ENCODE measurements at places on chromosomes 4 and X.

DNA sequence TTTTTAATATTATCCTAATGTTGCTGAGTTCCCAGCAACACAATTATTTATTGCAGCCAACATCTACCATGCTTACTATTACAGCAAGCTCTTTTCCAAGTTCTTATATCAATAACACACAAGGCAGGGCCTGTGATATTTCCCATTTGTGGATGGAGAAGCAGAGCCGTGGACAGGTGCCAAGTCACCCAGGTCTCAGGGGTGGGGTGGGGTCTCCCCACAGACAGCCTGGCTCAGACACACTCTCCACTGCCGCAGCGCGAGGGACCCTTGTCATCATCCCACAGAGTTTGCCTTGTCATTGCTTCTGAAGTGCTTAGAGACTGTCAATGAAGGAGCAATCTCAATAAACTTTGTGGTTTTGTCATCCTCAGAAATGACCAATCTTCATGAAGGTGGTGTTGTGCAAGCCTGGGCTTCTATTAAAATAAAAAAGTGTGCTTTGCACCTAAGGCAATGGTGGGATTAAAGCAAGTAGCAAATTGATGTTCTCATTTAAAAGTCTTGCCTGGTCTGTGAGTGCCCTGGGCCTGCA, 76.1 kb downstream of the SORBS2 start:
- no peak for DNase-seq

- DNase-seq: no peak
Measured at GRCh38 chrX:16678689-16679088, 28.7 kb downstream of the S100G start.

- no peak for DNase-seq
Measured at GRCh38 chr4:26212528-26212927, 108.3 kb upstream of the RBPJ start.

- no peak for DNase-seq
Measured at GRCh38 chrX:125089761-125090445, 229.8 kb upstream of the TEX13C start.

GRCh38 chrX:40543661-40544328, 37.0 kb upstream of the ATP6AP2 start:
- DNase-seq: no peak

GRCh38 chr4:184262901-184263300, 45.2 kb upstream of the ENPP6 start:
- no peak for DNase-seq

GRCh38 chrX:133120406-133120805, 23.5 kb upstream of the USP26 start:
- no peak for DNase-seq

DNA sequence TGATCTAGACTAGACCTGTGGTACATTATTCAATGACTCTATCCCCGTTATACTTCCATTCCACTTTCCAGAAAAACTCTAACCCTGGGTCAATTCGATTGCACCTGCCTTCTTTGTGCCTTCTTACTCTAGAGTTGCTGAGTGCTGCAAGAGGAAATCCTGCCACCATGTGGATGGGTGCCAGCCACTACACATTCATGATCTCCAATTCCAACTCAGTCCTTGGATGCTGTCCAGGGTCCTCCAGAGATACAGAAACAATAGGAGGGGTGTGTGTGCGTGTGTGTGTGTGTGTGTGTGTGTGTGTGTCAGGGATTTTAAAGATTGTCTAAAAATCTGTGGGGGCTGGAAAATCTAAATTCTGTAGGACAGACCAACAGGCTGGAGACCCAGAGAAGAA, 42.9 kb upstream of the INTS6L start:
- peak; percentile 4 for DNase-seq

GRCh38 chr4:69909195-69909594, 21.7 kb upstream of the CSN1S1 start:
- DNase-seq: no peak

DNA sequence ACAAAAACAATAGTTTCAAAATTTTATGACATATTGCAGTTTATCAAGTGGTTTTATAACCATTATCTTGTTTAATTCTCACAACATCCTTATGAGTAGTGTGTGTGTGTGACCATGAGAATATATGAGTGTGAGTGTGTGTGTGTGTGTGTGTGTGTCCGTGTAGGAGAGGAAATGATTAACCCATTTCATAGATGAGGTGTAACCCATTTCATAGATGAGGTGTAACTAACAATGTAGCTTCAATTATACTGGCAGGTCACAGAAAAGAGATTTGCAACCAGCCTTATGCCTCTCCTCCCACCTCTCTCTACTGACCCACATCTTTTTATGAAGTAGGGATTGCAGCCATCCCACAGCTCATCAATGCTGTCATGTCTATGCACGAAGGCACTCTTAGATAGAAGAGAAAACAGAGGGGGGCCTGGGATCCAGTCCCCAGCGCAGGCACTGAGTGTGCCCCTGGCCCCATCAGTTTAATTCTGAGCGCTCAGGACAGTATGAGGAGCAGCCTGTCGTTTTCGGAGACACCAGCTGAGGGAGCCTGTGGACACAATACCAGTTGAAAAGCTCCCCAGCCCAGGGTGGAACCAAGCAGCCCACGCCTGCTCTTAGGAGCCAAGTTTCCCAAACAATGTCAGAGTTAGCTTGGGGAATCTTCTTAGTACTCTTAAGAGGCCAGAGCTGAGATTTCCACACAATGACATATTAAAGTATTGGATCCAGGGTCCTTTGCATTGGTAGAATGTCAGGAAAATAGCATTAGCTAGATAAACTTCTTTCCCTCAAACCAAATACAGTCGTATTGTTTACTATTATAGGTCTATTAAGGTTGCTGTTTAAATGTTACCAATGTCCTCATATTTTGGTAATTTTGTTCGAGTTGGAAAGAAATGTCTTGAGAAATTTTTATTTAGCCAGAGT, 88.6 kb downstream of the PALLD start:
- no peak for DNase-seq

GRCh38 chr4:40827758-40828157, 78.0 kb downstream of the NSUN7 start:
- DNase-seq: no peak

DNA sequence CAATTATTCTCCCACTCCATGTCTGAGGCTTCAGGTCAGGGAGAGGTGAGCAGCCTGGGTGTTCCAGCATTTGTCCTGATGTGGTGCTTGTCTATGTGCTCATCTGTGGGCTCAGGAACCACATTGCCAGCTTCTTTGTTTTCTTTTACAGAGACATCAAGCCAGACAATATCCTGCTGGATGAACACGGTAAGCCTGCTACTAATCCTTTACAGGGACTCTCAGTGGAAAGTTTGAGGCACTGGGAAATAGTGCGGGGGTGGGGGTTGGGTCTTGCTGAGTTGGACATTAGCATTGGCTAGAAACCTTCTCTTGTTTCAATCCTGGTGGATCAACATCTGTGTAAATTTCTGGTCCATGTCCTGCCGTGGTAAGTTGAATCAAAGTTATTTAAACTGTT, 310.3 kb downstream of the EVC2 start:
- DNase-seq: no peak

GRCh38 chr4:40285692-40286091, 49.4 kb upstream of the CHRNA9 start:
- no peak for DNase-seq

GRCh38 chr4:150960818-150961217, 54.3 kb downstream of the LRBA start:
- no peak for DNase-seq

DNA sequence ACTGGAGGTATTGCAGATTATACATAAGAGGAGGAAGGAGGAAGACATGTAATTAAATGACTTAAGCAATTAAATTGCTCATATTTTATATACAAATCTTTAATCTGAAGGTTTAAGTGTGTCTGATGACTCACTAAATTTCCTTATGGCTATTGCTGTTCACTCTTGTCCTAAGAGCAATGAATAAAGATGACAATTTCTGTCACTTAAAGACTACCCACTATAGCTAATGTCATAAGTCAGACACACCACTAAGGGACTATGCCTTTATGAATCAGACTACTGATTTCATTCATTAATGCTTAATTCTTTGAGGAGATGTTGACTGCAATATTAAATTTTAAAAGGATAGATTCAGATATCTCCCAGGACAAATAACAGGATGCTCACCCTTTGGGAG, 1514.7 kb downstream of the PCDH18 start:
- DNase-seq: no peak

DNA sequence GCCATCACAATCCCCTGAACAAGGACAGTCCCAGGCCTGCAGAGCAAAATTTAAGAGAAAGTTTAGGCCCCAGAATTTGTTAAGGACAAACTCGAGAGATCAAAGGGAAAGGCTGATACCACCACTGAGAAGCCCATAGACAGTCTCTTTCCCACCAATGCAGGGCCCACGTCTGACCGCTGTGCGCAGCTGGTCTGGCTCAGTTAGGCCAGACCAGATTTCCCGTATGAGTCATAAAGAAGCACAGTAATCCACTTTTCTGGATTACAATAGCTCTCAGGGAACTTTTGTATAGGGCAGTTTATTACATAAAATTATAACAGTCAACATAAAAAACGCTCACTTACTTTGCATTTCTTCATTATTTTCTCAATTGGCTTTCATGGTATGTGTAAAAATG, 259.5 kb downstream of the RCHY1 start:
- no peak for DNase-seq

DNA sequence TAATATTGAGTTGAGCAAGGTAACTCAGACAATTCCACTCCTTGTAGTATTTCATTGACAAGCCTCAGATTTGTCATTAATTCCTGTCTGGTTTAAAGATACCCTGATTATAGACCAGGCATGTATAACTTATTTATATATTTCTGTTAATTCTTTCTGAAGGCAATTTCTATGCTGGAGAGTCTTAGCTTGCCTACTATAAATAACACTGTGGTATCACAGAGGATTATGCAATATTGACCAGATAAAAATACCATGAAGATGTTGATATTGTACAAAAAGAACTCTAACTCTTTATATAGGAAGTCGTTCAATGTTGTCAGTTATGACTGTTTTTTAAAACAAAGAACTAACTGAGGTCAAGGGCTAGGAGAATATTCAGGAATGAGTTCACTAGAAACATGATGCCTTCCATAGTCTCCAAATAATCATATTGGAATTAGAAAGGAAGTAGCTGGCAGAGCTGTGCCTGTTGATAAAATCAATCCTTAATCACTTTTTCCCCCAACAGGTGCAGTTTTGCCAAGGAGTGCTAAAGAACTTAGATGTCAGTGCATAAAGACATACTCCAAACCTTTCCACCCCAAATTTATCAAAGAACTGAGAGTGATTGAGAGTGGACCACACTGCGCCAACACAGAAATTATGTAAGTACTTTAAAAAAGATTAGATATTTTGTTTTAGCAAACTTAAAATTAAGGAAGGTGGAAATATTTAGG, 821 bp downstream of the CXCL8 start:
- no peak for DNase-seq

DNA sequence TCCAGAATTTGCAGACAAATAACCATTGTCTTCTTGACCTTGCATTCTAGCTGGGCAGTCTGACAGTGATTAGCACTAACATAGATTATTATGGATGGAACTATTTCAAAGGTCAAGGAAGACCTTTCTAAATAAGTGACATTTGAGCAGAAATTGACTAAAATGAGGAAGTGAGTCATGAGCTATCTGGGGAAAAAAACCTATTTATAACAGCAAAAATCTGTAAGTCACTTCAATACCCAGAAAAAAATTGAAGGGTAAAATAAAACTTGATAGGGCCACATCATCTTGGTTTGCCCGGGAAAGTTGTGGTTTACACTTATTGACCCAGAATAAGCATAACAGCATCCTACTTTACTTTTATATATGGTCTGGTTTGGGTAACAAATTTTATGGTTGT, 414.6 kb upstream of the HS3ST1 start:
- no peak for DNase-seq

- no peak for DNase-seq
Measured at GRCh38 chr4:13540446-13541175, 3.7 kb downstream of the NKX3-2 start.

DNA sequence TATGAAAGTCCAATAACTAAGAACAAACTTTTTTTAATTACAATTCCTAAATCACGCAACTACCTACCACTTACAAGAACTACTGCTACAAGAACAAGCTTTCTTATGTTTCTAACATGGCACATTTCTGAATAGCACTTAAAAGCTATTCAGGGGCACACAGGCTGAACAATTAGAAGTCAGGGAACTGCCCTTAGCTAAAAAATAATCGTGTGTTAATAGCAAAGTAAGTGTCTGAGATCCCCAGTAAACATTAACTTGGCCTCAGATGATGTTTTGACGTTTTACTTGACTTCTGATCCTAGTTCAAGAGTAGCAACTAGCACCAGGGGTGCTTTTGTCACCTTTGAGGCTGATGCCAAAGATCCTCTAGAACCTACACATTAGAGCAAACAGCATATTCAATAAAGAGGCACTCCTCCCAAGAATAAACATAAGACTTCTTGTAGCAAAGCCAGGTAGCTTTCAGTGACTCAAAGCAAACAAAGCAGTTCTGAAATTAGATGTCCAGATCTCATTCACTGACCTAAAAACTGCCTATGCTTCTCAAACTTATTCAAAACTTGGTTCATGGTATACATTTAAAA, 16.2 kb downstream of the SPOCK3 start:
- no peak for DNase-seq

- DNase-seq: no peak
Measured at GRCh38 chrX:74371425-74372222, 49.7 kb upstream of the SLC16A2 start.

DNA sequence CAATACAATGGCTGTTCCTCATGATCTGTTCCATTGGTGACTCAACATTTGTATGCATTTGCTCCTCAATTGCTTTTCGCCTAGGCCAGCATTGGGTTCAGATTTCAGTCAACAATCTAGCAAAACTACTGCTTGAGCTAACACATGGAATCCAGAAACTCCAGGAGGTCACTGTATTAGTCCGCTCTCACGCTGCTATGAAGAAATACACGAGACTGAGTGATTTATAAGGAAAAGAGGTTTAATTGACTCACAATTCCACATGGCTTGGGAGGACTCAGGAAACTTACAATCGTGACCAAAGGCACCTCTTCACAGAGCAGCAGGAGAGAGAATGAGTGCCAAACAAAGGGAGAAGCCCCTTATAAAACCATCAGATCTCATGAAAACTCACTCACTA, 67.1 kb downstream of the RXFP1 start:
- no peak for DNase-seq

- no peak for DNase-seq
Measured at GRCh38 chrX:44010626-44011025, 37.4 kb upstream of the NDP start.

DNA sequence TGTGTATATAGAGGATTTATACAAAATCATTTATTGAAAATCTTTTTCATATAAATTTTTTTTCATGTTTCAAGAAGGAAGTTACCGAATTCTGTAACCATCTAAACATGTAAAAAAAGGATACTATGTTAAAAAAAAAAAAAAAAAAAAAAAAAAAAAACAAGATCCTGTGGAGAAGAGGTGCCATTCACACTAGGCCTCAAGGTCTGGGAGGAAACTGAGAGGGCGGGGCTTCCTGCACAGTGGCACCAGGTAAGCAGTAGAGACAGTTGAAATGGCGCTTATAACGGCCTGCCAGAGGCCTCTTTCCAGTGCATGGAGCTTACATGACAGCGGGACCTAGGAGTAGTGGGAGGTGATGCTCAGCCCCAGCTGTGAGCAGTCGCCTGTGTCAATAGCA, 17.5 kb downstream of the TRAPPC2 start:
- DNase-seq: no peak

- DNase-seq: no peak
Measured at GRCh38 chr4:88859191-88859812, 161.7 kb upstream of the NAP1L5 start.

GRCh38 chr4:112403101-112403945, 106.2 kb downstream of the ALPK1 start:
- no peak for DNase-seq

- DNase-seq: peak; percentile 46
Measured at GRCh38 chr4:113446019-113446418, 315.5 kb downstream of the CAMK2D start.

GRCh38 chr4:175951794-175952193, 113.8 kb upstream of the WDR17 start:
- no peak for DNase-seq

All from activated CD4-positive, alpha-beta T cell treated with anti-CD3 and anti-CD28 coated beads, Interleukin-2, amount 50 U/mL, for 24 hours (primary cell).